AG10803 (cell line): ENCODE measurements at places on chromosomes 7 and 10.

- DNase-seq: no peak
These were observed 207.2 kb upstream of the GPR26 start for GRCh38 chr10:123458933-123459332.

DNA sequence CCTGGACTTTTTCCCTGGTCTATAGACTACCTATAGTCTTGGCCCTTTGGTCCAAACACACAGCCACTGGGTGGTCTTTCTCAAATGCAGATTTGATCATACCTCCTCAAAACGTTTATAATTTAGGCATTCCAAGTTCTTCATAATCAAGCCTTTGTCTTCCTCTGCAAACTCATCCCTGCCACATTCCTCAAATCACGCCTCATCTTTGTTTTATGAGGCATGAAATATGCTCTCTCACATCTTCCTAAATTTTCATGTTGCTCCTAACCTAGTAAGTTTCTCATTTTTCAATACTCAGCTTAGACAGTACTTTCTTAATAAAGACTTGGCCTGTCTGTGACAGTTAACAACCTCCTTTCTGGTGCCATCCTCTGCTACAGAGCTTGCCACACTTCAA, 10.9 kb upstream of the HERC4 start:
- DNase-seq: peak; percentile 52

DNA sequence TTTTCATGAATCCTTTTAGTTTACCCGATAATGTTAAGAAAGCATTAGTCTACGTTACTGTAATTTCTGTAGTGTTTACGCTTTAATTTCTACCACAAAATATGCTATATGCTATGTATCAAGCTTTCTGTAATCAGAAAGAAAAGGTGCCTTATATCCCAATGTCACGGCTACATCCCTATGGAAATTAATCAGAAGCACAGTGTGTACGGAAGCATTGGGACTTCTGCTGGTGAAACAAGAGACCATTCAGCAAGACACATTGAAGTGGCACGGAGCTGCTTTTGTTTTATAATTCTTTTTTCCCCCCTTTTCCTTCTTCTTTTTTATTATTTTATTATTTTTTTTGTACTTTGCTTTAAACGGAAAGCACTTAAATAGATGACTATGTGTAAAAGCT, 31.2 kb upstream of the SH2B2 start:
- DNase-seq: no peak

GRCh38 chr10:1690086-1690485, 47.2 kb downstream of the ADARB2 start:
- DNase-seq: no peak

- DNase-seq: no peak
These were observed 131.8 kb downstream of the SEMA3E start for GRCh38 chr7:83517035-83517700.

DNA sequence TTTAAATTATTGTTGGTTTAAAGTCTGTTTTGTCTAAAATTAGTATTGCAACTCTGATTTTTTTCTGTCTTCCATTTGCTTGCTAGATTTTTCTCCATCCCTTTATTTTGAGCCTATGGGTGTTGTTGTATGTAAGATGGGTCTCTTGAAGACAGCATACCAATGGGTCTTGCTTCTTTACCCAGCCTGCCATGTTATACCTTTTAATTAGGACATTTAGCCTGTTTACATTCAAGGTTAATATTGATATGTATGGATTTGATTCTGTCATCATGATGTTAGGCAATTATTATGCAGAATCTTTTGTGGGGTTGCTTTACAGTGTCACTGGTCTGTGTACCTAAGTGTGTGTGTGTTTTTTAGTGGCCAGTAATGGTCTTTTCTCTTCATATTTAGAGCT, 281.4 kb upstream of the CSTF2T start:
- DNase-seq: no peak

DNA sequence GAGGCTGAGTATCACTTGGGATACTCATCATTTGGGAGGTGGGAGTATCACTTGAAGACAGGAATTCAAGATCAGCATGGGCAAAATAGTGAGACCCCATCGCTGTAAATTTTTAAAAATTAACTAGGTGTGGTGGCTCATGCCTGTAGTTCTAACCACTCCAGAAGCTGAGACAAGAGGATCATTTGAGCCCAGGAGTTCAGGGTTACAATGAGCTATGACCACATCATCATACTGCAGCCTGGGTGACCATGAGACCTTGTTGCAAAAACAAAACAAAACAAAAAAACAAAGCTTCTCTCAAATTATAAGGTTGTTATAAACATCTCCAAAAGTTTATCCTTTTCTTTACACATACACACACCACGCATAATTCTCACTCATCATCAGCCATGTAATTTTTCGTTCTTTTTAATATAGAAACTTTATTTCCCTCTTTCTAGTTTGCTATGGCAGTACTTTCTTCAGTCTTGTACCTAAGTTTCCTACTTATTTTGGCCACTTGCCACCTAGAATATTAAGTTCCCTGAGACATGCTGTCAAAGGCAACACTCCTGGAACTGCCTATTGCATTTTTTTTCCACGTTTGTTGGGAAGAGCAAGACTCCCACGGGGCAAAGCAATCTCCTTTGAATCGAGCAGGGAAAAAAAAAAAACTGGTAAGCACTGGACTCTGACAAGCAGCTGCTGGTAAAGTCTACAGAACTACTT, 37.1 kb downstream of the SKIDA1 start:
- DNase-seq: no peak

GRCh38 chr7:17611611-17612010, 313.2 kb downstream of the AHR start:
- no peak for DNase-seq

- no peak for DNase-seq
These were observed 44.9 kb upstream of the ZNF32 start for GRCh38 chr10:43693602-43694001.

- DNase-seq: no peak
These were observed 120.2 kb upstream of the RAB18 start for GRCh38 chr10:27383595-27384542.

DNA sequence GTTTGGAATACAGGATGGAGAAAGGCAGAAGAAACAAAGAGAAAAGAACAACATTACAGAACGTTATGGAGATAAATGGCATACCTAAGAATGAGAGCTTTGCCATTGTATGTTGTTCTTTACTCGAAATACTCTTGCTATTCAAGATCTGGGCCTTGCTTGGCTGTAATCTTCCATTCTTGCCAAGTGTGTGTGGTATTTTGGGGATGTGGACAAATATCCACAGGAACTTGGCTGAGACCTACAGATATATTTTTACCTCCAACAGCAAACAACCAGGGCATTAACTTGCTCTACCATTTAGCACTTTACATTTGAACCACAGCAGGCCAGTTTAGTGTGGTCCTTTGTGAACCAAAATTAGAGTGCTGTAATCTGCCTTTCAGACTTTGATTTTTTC, 76.3 kb downstream of the DKK1 start:
- DNase-seq: peak; percentile 49

DNA sequence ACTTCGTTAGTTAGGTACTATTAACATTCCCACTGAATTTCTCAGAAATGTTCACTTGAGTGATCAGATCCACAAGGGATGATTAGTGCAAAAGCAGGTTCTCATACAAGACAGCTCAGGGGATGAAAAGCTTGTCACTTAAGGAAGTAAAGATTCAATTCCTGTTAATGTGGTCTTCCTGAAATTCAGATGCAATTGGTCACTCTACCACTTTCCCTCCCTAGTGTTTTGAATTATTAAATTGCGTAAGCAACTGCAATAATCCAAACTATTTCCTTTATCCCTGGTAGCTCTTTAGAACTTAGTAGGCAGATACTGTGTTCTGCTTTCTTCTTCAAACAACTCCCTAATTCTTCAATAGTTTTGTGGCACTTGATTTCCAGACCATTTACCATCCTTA, 121.4 kb downstream of the MAGI2 start:
- DNase-seq: peak; percentile 64

- no peak for DNase-seq
These were observed 1.8 kb downstream of the WASL start for GRCh38 chr7:123746931-123747488.

DNA sequence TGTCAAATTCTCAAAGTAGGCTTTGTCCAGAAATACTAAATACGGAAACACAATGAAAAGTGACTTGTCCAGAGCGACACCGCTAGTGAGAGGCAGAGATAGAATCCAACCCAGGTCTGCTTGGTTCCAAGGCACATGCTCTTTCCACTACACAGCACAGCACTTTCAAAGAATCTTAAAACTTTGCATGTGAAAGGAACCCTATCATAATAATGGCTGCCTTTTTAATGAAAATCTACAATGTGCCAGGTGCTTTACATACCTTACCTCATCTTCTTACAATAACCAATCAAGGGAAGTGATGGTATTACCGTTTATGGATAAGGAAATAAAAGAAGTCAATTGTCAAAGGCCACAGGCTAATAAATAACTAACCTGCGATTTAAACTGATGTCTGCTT, 2.6 kb downstream of the CHCHD3 start:
- DNase-seq: no peak

DNA sequence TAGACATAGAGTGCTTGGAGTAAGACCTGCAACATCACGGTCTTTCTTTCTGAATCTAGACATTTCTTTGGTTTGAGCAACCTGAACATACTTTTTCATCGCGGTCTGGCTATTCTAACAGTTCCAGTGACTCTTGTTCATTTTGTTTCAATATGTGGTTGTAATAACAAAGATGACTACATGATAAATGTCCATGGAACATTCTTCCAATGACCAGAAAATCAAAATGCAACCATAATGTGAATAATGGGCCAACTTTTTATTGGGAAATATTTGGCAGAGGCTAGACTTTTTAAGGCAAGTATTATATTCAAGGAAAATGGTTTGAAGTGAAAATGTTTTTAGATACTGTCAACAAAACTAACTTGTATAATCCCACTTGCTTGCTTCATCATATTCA, 282.5 kb downstream of the INHBA start:
- peak; percentile 74 for DNase-seq

DNA sequence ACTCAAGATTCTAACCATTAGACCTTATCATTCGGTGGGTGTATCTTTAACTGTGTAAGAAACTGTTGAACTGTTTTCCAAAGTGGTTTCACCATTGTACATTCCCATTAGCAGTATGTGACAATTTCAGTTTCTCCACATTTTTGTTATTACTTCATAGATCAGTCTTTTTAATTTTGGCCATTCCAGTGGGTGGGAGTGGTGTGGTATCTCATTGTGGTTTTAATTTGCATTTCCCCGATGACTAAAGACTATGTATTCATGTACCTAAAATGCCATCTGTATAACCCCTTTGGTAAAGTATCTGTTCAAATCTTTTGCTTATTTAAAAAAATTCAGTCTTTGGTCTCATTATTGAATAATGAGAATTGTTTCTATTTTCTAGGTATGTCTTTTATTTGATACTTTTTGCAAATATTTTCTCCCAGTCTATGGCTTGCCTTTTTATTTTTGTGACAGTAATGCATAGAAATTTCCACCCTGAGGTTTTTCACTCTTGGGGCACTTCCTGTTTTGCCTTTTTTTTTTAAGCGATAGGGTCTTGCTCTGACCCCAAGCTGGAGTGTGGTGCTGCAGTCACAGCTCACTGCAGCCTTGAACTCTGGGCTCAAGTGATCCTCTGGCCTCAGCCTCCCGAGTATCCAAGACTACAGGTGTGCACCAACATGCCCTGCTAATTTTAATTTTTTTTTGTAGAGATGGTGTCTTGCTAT, 141.1 kb upstream of the ITGB1 start:
- DNase-seq: peak; percentile 71

DNA sequence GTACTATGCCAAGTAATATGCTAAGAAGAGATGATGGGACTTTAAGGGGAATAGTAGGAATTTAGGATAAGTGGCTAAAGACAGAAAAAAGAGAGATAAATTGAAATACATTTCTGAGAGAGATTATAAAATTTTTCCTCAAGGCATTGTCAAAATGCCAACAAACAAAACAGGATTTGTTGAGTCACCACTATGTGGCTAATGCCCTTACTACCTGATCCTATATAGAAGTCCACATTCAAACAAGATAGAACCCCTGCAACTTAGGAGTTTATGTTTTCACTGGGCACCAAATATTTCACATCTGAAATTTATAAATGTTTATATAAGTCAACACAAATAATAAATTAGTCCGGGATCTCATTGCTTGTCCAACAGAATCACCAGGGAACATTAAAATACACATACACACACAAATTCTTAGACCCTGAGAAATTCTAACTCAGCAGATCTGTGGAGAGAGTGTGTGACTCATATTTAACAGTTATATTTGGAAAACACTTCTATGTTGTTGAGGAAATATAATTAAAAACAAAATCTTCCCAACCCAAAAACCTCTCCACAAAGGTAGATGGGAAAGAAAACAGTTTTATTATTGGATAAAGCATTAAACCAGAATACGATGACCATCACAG, 154.3 kb downstream of the PPP1R3A start:
- DNase-seq: no peak

- DNase-seq: no peak
These were observed 17.3 kb downstream of the NT5C2 start for GRCh38 chr10:103175580-103176285.

DNA sequence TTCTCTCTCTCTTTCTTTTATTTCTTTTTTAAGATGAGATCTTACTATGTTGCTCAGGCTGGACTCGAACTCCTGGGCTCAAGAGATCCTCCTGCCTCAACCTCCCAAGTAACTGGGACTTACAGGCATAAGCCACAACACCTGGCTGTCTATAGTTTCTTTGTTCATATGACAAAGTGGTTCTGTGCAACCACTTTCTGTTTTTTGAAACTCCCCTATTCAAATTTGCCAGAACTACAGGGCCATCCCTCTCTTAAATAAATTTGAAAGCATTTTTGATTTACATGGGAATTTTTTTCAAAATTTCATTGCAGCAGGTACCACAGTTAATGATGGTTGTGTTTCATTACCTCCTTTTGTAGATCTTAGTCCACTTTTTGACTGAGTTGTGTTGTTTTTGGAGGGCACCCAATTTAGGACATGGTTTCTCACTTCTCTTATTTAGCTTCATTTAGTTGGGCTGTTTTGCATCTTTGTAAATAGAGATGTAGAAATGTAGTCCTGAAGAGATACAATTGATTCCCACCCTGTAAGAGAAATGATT, 119.2 kb downstream of the LRRC4 start:
- no peak for DNase-seq

- peak; percentile 31 for DNase-seq
These were observed 26.7 kb downstream of the ABCB5 start for GRCh38 chr7:20642166-20642565.

GRCh38 chr7:32611201-32612099, 116.2 kb downstream of the AVL9 start:
- peak; percentile 50 for DNase-seq

GRCh38 chr7:88539518-88539917, 220.0 kb upstream of the ZNF804B start:
- DNase-seq: no peak

DNA sequence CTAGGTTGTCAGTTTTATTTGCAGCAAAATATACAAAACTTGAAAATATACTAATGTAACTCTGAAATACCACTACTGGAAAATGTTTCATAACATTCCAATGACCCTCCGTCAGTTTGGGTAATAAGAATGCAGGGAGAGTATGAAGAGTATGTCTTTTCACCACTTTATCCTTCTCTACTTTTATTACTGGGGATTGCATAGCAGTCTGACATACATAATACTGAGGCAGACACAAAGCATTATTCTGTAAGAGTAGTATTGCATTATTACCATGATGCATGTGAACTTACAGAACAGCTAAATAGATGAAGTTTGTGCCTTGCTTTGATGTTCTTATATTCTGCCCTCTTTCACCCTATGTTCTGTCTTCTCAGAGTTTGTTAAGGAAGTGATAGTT, 151.8 kb upstream of the TPK1 start:
- no peak for DNase-seq
